Upper lobe of right lung (tissue), 1 donor: ENCODE measurements at places on chromosomes 5 and 9. TPM values are rescaled to one million over a fixed set of nuclear protein-coding genes. Genes with fewer than 3 reads are reported as not detected.

- no peak overlapping the region for H3K4me3 ChIP-seq
- no peaks in the 10 kb centered on the region for H3K36me3 ChIP-seq
- no peaks in the 10 kb centered on the region for H3K27me3 ChIP-seq
- no peak overlapping the region for H3K27ac ChIP-seq
- no peak for DNase-seq
- no peaks in the 10 kb centered on the region for H3K4me1 ChIP-seq
Measured at GRCh38 chr5:66411701-66412100, 184.5 kb upstream of the MAST4 start.

- no peak overlapping the region for H3K4me3 ChIP-seq
- H3K27ac ChIP-seq: no peak overlapping the region
- DNase-seq: no peak
Measured at GRCh38 chr9:8649160-8649559, 849.6 kb upstream of the DMAC1 start.

DNA sequence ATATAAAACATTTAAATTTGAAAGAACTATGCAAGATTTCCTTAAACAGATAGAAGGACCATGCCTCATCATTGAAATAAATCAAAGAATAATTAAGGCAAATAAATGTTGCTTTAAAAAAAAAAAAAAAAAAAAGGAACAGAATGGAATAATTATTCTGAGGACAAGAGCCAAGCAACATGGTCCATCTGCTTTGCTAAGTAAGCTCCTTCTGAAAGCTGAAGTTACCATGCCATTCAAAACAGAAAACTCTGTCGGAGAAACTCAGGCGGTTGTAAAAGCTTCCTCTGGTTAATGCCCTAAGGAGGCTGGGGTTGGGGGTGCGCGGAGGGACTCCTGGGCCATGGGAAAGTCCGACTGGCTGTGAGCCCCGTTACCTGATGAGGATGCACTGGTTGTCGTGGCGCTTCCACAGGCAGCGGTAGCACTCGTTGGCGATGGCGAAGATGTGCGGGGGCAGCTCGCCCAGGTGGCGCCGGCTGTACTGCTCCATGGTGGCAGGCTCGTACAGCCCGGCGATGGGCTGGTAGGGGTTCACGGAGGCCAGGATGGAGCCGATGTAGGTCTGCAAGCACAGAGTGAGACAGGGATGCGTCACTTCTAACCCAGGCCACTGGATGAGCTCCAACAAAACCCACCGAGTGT, 141.7 kb downstream of the MYO10 start:
- no peaks in the 10 kb centered on the region for H3K36me3 ChIP-seq
- H3K27me3 ChIP-seq: no peaks in the 10 kb centered on the region
- H3K4me1 ChIP-seq: no peaks in the 10 kb centered on the region
- H3K27ac ChIP-seq: no peak overlapping the region
- no peak overlapping the region for H3K4me3 ChIP-seq
- DNase-seq: no peak

The WDR38 gene
- not detected for total RNA-seq

The FBP2 gene
- not detected for total RNA-seq
